ENCODE measurements at places on chromosomes 1 and 21.

DNA sequence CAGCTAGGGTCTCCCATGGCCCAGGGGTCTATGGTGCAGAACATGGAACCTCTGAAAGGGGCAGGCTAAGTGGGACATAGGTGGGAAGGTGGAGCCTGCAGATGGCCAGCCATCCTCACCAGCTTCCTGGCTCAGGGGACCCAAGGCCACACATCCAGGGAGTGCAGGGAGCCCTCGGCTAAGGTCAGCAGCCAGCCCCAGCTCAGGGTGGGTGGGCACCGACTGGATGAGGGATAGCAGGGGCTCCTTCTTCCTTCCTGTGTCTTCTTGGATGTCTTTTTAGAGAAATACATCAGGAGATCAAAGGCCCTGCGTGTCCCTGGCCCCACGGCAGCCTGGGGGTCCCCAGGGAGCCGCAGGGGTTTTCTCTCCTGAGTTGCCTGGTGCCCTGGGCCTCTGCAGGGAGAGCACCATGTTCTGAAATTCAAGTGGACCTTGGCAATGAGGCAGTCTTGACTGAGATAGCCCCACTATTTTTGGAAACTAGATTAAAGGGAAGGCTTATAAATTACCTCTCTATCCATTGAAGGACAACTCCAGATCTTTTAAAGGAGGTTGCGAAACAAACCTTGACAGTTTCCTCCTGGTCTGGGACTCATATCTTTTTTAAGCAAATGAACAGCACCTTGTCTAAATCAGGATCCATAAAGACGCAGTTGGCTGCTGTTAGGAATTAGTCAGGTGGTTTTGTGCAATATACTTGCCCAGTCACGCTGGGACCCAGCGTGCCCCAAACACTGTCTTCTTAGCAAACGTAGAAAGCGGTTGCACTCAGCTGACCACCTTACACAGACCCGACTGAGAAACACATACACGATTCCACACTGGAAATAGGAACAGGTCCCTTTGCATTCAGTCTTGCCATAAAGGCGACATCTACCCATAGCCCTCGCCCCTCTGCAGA lies 242.3 kb downstream of the TOMM20 start:
- no peak for DNase-seq

DNA sequence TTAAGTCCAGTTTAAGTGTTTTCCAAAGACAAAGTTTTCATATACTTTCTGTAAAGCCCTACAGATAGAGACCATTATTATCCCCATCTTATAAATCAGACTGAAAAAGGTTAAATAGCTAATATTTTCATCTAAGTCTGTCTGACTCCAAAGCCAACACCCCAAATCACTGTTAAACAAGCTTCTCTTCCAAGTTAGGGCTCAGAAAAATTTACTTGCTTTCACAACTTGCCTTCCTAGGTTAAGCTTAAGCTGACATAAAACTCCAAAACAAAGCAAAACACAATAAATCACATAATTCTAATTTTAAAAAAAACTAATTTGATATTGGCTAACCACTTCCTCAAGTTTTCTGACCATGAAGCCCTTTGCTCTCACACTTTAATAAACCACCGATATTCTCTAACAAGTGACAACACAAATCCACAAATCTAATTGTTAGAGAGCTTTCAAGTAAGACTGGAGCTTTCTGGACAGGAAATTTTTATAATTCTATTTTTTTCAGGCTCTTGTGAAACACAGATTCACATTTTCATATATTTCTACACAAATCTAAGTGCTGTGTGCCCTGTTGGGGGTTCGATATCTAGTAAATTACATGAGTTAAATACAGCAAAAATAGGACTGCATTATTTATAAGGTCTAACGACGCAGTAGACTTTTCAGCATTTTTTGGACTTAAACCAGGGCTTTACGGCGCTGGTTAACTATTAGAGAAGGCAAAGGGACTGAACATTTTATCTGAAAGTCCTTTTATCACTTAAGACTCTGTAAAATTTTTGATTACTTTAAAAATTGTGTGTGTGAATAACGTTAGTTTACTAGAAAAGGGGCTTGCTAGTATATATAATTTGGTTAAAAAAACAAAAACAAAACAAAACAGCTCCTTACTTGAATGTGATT lies 2.1 kb downstream of the GNG12 start:
- peak; percentile 65 for DNase-seq

DNA sequence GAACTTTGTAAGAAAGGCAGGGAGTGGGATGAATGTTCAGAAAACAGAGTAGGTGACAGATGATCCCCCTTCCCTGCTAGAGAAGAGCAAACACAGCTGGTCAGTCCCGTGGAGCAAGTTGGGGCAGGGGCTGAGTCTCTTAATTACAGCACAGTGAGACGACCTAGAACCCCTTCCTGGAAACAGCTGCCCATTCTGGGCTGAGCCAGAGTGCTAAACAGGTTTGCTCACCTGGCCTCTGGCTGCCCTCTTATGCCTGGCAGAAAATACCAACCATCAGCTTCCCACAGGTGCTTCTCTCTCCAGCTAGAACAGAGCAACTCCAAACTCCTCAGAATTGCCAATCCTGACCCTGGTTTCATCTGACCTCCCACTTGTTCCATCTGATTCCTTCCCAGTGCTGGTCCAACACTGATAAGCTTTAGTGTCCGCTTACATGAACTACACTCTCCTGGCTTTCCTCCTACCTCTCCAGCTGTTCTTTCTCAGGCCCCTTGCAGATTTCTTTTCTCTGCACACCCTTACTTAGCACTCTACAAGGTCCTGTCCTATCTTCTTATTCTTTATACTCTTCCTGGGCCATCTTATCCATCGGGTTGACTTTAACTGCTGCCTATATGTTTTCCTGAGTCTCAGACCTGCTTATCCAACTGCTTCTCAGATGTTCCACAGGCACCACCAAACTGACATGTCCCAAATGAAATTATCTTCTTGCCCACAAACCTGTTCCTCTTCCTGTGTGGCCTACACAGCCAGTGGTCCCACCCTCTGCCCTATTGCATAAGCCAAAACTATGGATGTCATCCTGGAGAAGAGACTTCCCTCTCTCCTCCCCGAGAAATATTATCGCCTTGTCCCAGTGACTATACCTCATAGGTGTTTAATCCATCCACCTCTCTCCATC lies 22.6 kb upstream of the COL9A2 start:
- DNase-seq = no peak

DNA sequence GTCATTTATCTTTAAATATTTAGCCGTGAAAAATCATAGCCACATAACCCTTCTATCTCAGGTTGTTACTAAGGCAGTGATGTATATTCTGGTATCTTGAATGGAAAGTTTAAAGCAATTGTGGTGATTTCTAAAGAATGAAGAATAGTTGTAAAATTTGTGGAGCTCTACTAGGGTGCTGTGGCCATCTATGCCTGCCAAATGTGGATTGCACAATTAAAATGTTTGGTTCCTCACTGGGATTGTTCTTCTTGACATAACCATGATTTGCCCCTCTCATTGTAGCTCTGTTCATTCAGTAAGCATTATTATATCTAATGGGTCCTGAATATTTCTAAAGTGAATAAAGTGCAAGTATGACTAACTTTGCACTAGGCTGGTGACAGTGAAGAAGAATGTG lies 50.1 kb downstream of the AK4 start:
- DNase-seq = no peak

- no peak for DNase-seq
Observed at GRCh38 chr1:102875756-102876155, 232.6 kb downstream of the COL11A1 start.

DNA sequence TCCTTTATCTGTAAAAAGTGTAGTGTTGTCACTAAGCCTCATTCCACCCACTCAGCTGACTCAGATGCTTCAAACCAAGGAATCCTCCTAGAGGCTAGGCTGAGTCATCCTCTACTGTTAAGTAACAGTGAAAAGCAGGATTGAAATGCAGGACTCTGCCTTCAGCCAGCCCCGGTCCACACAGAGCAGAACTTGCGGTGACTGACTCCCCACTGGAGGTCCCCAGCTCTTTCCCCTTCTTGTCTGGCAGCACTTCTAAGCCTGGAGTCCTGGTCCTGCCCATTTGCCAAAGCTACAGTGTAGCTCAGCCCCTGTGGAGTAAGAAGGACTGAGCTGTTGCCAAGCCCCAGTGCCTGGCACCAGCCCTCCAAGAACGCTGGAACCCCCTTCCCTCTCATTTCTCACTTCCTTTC lies 1.7 kb downstream of the RAB7B start:
- DNase-seq = no peak

DNA sequence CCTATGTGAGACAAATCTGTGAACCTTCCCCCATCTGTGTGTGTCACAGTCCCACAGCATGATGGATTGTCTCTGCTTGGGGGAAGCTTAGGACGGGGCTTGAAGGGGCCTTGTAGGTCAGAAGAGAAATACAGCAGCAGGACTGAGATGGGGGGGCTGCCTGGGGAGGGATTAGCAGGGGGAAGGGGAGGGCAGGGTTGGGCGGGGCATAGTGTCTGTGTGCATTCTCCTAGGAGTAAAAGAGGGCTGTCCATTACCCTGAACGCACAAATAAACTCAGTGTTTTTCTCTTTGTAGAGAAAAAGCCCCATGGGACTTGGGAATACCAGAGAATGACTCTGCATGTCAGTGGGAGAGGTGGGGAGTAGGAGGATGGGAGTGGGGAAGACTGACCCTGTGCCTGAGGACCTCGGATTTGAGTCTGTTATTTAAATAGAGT lies 16.4 kb downstream of the RNF220 start:
- no peak for DNase-seq

GRCh38 chr1:157776971-157777391 lies at the start of gene FCRL2:
FCRL2 (minus strand) TSS chr1:157777132; CDS start chr1:157777073, 59 bp downstream.
- no peak for DNase-seq

DNA sequence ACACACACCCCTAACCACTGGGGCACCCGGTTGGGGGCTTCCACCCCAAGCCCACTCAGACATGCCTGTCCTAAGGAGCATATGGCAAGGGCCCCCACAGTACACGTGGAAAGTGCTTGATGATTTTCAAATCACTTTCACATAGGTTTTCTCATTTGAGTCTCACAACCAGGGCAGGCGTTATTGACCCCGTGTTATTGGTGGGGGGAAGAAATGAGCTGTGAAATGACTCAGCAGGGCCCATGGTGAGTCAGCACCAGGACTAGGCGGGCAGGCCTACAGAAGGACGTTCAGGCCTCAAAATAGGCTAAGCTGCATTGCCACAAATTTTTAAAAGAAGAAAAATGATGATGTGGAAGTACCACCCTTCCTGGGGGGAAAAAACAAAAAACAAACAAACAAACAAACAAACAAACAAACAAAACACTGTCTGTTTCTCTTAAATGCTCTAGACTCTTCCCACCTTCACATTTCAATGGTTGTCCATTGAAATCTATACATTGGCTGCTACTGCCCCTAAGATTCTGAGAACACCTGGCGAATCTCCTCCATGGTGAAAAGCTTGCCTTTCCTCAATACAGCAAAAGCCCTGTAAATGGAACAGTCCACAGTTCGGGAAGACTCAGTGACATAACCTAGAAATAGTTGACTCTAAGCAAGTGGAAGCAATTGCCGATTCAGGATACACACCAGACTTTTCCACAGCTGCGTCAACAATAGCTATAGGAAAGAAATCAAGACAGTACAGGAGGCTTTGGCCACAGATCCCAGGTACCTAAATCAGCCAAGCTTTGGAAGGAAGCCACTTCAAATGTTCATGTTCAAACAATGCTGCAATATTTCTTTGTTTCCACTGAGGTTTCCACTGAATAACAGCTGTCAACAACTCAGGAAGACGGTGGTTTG lies 234.7 kb downstream of the TOMM20 start:
- peak; percentile 63 for DNase-seq

DNA sequence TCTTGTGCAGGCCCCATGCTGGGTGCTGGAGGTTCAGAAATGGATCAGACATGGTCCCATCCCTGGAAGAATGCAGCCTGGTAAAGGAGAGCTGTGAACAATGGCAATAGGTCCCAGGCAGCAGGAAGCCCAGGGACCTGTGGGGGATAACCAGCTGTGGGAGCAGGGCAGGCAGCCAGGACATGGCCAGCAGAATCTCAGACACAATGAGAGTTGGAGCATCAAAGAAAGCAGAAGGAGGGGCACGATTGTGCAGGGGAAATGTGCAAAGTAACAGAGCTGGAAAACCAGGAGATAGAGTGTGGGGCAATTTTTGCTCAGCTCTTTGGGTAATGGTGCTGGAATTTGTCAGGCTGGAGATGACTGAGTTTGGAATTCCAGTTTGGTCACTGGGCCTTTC lies 44.3 kb downstream of the C8B start:
- DNase-seq = peak; percentile 9

DNA sequence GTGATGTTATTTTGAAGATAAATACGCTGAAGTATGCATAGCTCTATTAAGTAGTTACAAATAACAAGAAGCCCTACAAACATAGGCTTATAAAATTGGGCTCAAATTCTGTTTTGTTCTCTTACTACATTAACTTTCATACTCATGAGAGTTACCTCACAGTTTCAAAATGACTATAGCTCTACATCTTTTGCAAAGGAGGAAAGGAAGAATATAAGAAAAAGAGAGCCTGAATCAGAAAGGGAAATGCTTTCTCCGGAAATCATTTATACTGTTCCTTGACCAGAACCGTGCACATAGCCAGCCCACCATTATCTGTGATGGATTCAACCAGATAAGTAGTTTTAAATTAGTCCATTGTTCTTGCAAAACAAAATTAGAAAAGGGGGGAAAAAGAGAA lies 1252.1 kb downstream of the NCAM2 start:
- no peak for DNase-seq

GRCh38 chr1:98035602-98036002 lies 114.8 kb upstream of the DPYD start:
- no peak for DNase-seq

- peak; percentile 65 for DNase-seq
Observed at GRCh38 chr1:3319874-3320245, 134.6 kb upstream of the ARHGEF16 start.

GRCh38 chr1:21641967-21642739 lies 27.0 kb downstream of the RAP1GAP start:
- no peak for DNase-seq
